Stimulated activated naive B cell treated with anti-CD40 and anti-IgM and Interleukin-4, amounts not matched to agents 10 μg/mL and 1 μg/mL and 100 μg/mL, for 72 hours (primary cell): ENCODE measurements at places on chromosomes 4 and X.

DNA sequence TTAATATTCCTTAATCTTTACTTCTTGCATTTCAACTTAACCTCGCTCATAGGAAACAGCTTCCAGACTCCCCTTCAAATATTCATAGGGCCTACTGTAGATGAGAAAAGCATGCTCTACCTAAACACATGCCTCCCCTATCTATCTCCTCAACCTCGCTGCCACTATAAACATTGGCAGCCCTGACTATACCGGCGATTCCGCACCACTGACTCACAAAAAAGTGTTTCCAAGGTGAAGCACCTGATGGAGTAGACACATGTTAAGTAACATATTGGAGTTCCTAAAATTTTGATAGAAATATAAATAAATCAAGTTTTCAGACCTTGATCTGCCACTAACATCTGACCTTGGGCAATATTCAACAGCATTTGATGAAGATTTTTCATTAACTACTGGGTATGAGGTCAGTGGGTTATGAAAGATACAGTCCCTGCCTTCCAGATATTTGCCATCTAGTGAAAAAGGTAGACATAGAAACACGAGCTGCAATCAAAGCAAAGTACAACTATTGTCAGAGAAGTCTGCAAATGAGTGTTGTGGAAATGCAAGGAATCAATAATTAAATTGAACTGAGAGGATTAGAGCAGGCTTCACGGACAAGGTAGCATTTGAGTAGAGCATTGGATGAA, 184.2 kb downstream of the MAML3 start:
- no peak for DNase-seq

DNA sequence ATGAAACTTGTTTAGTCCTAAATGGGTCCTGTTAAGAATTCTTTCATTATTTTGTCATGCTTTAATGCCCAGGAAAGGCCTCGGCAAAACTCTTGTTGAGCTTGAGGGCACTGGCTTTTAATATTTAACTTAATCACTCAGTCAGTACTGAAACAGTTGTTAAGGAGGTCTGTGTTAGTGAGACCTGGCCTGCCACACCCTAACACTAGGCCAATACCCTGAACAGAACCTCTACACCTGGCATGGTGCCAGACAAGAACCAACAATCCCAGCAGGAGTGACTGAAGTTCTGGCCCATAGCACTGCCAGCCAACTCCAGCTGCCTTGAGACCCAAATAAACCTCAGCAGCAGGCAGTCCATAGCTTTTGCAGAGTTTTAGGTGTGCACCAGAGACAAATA, 85.7 kb upstream of the ITM2A start:
- DNase-seq, result no peak

- no peak for DNase-seq
These were observed 36.7 kb downstream of the UBQLN2 start for GRCh38 chrX:56600141-56600540.

DNA sequence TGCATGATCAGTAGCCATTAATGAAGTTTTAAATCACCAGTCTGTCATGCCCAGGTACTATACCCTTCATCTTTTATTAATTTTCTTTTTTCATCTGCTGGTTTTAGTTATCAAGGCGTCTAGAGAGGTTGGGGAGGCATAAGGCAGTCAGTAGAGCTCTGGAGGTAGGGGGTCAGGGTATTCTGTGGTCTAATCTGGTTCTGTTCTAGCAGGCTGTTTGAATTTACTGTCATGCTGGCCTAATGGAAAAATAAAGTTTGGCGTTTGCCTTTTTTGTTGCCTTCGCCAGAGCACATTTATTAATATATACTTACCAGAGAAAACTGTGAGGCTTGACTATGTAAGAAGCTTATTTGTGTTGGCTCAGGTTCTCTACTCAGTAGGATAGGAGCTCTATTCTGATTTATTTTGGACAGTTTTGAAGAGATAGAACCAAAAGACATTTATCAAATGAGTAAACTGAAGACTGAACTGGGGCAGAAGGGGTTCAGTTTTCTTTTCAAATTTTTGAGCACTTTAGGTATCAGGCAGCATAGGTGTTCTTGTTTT, 46.9 kb downstream of the TMEM131L start:
- no peak for DNase-seq

GRCh38 chr4:104420766-104421165, 73.9 kb downstream of the CXXC4 start:
- no peak for DNase-seq

- DNase-seq, result no peak
These were observed 218.2 kb upstream of the NEIL3 start for GRCh38 chr4:177091515-177091914.

DNA sequence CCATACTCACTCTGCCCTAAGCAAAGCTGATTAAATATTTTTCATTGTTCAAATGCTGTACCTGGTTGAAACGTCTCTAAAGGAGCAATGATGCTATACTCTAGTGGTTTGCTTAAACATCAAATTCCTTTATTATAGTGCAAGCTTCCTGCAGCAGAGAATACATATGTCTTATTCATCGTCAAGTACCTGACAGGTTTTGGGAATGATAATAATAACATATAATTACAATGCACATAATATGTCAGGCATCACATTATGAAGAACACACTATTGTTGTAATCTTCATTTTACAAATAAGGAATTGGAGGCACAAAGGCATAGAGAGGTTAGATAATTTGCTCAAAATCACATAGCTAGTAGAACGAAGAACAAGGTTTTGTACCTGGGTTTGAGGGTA, 151.6 kb downstream of the GRIA2 start:
- DNase-seq, result no peak
